ENCODE measurements at places on chromosomes 5 and 9. TPM values are rescaled to one million over a fixed set of nuclear protein-coding genes. Genes with fewer than 3 reads are reported as not detected.

CCDC183 gene
- 1.8 TPM for total RNA-seq

GRCh38 chr9:32627394-32627954 is 8.0 kb downstream of the TAF1L start:
- H3K27ac ChIP-seq: no peak overlapping the region
- DNase-seq: no peak
- no peaks in the 10 kb centered on the region for H3K4me1 ChIP-seq
- no peaks in the 10 kb centered on the region for H3K36me3 ChIP-seq

DNA sequence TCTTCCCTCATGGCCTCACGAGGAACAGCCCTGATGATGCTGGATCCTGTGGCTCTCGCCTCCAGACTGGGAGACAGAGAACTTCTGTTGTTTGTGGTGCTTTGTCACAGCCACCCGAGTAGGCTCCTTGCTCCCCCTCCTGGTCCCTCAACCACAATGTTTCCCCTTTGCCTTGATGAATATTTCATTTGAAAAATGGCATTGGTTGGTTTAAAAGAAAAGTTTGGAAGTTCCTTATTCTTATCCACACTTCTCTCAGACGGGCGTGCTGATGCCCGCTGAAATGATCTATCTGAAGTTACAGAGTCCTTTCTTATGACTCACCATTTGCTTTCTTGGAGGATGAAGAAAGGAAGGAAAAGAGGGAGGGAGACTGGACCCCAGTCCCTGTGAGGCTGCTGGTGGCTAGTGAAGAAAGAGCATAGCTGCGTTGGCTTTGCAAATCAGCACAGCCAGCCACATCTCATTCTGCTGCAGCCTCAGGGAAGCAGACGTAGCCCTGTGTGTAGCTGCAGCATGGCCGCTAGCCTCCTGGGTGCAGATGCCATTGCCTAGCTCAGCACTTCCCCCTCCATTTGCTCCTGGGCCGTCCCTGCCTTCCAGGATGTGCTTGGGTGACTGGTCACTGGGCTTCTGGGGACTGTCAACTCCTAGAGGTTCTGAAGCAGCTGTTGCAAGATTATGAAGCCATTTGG is 185.9 kb downstream of the ERCC6L2 start:
- peaks cover under 1% of the 10 kb centered on the region for H3K36me3 ChIP-seq
- no peaks in the 10 kb centered on the region for H3K27me3 ChIP-seq
- H3K4me1 ChIP-seq: peaks cover 7% of the 10 kb centered on the region
- H3K4me3 ChIP-seq: no peak overlapping the region

- H3K4me3 ChIP-seq: no peak overlapping the region
- H3K27ac ChIP-seq: no peak overlapping the region
- H3K36me3 ChIP-seq: no peaks in the 10 kb centered on the region
- peaks cover 2% of the 10 kb centered on the region for H3K4me1 ChIP-seq
- no peaks in the 10 kb centered on the region for H3K27me3 ChIP-seq
Measured at GRCh38 chr9:100106616-100107015, 7.6 kb downstream of the INVS start.

DNA sequence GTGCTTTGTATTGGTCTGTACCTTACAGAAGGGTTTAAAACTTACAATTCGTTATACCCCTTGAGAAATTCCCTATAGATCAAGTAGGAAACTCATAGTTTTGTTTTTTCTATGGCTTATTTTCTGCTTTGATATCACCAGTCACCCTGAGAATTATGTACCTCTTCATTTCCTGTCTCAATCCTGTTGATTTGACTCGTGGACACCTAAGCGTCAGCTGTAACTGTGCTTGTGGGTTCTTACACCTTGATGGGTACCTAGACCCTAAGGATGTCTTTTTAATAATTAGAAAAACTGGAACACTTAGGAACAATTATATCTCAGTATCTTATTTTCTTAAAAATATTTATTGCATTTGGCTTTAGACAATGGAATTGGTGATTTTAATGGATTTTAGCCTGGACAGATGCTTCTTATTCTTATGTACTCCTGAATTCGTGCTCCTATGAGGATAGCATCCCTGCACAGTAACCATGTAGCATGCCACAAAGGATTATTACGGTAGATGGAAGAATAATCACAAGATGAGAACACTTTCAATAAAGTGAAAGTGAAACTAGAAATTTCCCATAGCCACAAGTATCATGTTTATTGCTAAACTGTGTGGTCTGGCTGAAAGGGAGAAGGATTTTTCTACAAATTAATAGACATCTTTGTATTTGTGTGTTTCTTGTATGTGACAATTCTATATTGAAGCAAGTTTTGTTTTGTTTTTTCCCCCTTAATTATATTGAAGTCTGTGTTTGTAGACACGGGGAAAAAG is 1920.3 kb upstream of the WWC1 start:
- peak overlapping the region; percentile 14 for H3K27ac ChIP-seq
- H3K4me1 ChIP-seq: no peaks in the 10 kb centered on the region
- no peak for DNase-seq
- no peaks in the 10 kb centered on the region for H3K36me3 ChIP-seq

DNA sequence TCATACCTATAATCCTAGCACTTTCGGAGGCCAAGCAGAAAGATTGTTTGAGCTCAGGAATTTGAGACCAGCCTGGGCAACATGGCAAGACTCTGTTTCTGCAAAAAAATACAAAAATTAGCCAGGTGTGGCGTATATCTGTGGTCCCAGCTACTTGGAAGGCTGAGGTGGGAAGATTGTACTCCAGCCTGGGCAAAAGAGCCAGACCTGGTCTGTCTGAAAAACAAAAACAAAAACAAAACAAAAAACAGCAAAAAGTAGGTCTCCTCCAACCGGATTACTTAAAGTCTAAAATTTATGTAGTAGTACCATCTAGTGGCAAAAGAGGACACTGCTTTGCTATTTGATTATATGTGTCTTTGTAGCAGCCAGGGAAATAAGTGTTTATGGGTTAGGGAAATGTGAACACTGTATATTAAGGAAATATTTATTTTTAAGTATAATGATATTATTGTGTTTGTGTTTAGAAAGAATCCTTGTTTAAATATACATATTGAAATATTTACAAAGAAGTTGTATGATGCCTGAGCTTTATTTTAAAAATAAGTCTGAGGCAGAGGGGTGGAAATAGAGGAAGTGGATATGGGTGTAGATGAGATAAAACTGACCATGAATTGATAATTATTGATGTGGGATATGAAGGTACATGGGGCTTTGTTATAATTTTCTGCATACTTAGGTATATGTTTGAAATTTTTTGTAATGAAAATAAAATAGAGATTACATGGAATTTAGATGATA is 20.0 kb downstream of the APC start:
- no peak overlapping the region for H3K4me3 ChIP-seq
- no peak for DNase-seq
- H3K36me3 ChIP-seq: peaks cover 6% of the 10 kb centered on the region

DNA sequence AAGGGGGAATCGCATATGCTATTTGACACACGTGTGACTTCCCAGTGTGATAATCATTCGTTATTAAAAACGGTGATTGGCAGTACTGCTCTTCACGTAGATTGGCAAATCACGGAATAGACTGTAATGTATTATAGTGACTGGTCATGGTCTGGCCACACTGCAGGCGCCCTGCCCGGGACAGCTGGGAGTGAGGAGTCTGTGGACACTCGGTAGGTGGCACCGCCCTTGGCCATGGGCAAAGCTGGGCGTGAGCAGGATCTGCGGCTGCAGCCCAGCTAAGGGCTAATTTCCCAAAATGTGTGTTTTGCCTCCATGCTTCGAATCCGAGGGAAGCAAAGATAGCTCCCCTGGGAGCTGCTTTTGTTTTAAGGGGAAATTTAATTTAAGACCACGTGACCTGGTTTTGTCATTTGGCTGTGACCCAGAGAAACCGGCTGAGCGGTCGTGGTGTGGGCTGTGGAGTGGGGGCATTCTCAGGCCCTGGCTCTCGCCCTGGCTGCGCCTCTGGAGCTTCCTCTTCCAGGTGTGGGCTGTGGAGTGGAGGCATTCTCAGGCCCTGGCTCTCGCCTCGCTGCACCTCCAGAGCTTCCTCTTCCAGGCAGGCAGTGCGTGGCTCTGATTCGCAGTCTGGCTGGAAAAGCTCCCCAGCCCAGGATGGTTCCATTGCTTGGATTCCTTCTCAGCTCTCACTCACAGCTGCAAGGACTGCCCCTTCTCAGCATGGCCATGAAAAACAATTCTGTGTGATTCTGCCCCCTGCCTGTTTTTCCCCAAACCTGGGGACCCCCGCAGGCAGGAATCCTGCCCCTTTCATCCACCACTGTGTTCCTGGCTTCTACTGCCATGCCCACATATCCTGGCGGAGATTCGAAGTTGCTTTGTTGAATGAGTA is 131.1 kb downstream of the OLFM1 start:
- no peaks in the 10 kb centered on the region for H3K4me1 ChIP-seq
- no peaks in the 10 kb centered on the region for H3K36me3 ChIP-seq
- peaks cover 56% of the 10 kb centered on the region for H3K27me3 ChIP-seq
- no peak for DNase-seq

ANKRD18B gene
- 1.2 TPM for total RNA-seq

CDHR2 gene
- total RNA-seq: 2.4 TPM

GRCh38 chr5:94705427-94705826 is 87.0 kb downstream of the SLF1 start:
- DNase-seq: no peak
- no peak overlapping the region for H3K27ac ChIP-seq
- peaks cover 5% of the 10 kb centered on the region for H3K36me3 ChIP-seq
- no peak overlapping the region for H3K4me3 ChIP-seq
- H3K27me3 ChIP-seq: no peaks in the 10 kb centered on the region

GRCh38 chr5:98865690-98866089 is 63.1 kb downstream of the CHD1 start:
- H3K36me3 ChIP-seq: peaks cover 11% of the 10 kb centered on the region
- H3K27ac ChIP-seq: peak overlapping the region; percentile 80
- peaks cover 10% of the 10 kb centered on the region for H3K4me1 ChIP-seq
- no peaks in the 10 kb centered on the region for H3K27me3 ChIP-seq
- H3K4me3 ChIP-seq: no peak overlapping the region
- DNase-seq: no peak

CCDC69 gene
- 74.7 TPM for total RNA-seq

FOXD4 gene
- total RNA-seq: not detected

DNA sequence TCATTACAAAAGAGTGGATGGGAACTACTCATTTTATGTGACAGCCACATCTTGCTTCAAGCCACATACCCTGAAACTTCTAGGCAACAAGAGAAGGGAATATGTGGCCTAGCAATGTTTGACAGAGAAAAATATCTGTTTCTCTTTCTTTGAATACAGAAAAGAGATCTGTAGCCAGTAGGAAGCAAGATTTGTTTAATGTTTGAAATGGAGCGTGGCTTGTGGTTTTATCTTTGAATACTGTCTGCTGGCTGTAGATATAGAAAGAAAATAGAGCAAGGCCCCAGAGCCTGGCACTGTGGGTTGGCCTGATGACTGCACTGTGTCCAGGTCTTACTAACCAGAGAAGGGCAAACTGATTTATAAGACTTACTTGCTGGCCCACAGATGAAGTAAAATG is 133.8 kb downstream of the ARHGEF28 start:
- DNase-seq: no peak
- H3K36me3 ChIP-seq: no peaks in the 10 kb centered on the region
- H3K4me1 ChIP-seq: no peaks in the 10 kb centered on the region
- H3K27me3 ChIP-seq: peaks cover 12% of the 10 kb centered on the region
- H3K4me3 ChIP-seq: no peak overlapping the region
- H3K27ac ChIP-seq: no peak overlapping the region

CSF2 gene
- not detected for total RNA-seq
